CD4-positive, alpha-beta T cell treated with Interleukin-6 at 100 ng/mL for 8 hours (primary cell): ENCODE measurements at places on chromosomes 16 and 17.
A peak's percentile ranks its signal among the peaks of the same experiment; 100 is the strongest.

GRCh38 chr16:17585449-17586074, 114.8 kb upstream of the XYLT1 start:
- no peak for DNase-seq

DNA sequence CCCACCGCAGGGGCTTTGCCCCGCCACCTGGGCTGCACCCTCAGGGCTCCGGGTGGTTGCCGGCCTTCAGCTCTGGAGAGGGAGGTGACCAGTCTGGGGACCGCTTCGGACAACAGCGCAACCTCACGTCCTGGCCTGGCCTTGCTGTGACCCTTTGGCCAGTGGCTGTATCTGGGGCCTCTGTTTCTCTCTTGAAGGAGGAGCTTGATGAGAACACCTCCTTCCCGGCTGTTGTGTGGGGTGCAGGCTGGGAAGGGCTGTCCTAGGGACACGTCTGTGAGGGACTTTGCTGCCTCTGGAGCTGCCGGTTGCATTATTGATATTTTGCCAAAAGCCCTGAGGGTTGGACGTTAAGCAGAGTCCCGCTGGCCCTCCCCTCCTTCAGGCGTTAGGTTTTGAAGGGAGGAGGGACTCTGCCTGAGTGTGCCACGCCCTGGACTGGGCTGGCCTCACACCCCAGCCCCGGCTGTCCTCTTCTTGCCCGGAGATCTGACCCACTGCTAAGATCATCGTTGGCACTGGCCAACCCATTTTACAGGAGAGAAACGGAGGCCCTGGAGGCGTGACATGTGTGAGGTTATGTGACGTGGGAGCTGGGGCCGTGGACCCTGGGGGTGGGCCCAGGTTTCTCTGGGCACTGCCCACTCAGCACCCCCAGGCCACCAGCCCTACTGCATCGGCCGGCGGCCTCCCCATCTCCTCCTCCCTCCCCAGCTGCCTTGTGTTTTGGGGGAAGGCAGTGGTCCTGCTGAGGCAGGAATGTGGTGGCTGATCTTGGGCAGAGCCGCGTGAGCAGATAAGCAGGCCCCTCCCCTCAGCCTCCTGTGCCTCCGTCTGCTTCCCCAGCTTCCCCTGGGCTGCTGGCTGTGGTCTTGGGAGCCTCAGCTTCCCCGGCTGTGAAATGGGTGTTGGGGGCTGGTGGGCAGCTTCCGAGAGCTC, 8.5 kb downstream of the ZFPM1 start:
- DNase-seq = no peak

DNA sequence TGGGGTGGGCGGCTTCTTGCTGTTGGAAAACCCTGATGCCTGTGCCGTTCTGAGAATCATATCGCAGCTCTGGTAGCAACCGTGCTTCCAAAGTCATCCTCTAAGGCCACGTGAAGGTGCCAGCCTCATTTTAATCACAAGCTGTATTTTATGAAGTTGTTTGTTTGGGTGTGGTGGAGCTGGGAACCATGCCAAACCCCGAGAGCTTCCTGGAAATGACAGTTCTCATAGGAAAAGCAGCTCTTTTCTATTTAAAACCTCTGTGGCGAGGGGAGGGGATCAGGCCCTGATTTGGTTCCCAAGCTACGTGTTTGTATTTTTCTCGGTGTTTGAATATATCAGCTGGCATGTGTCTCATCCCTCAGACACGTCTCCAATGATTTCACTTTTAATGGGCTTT, 21.7 kb downstream of the KNOP1 start:
- DNase-seq = peak; percentile 72

DNA sequence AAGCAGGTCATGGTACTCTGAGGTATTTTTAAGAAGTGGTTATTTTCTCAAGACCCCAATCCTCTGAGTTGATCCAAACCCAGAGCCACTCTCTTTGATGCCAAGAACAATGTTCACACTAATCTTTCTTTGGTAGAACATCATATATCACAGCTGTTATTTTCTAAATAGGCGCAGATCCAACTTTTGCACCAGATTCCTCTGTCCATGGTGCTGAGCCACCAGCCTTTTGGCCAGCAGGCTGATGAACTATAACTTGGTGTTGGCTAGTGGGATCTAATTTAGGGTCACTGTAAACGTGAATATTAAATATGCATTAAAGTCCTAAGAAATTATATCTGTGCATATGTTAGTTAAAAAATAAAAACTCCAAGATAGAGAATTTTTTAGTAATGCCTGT, 7.0 kb upstream of the ZKSCAN2 start:
- no peak for DNase-seq

DNA sequence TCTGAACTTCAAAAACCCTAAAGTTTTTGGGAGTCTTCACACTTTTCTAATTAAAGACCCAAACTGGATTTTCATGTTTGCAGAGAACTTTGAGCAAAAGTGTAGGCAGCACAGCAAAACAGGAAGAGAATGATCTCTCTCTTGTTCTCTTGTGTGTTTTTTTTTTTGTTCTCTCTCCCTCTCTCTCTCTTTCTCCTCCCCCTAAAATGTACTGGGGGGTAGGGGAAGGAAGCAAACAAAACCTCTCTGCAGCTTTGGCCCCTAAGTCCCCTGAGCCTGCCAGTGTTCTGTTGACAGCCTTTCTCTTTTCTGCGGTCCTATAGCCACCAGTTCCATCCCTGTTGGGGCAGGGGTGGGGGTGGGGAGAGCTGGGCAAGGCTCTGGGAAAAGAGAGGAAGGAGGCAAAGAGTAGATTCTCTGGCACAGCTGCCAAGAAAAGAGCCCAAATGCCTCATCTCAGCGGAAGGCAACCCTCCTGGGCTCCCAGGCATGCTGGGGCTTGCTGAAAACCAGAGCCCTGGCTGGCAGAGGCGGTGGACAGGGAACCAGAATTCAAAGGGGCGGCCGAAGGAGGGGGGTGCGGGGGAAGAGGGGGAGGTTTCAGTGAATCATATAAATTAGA, 295.3 kb downstream of the SOX9 start:
- no peak for DNase-seq

- DNase-seq = no peak
Observed at GRCh38 chr17:65229621-65229995, 92.4 kb downstream of the RGS9 start.

- no peak for DNase-seq
Observed at GRCh38 chr16:15754821-15755534, 101.8 kb downstream of the MYH11 start.

- DNase-seq = peak; percentile 72
Observed at GRCh38 chr17:55090079-55090492, 121.5 kb downstream of the STXBP4 start.

DNA sequence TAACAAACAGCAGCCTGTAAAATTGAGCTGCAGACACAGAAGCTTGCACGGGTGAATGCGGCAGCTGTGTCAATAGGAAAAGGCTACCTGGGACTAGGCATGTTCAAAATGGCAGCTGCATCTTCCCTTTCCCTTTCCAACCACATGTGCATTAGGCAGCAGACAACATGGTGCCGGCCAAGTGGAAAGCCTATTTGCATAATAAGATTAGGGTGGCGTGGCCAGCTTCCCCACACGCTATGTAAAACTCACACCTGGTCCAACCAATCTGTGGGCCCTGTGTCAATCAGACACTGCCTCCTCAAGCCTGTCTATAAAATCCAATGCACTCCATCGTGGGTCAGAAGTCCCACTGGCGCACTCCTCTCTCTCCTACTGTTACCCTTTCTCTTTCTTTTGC, 61.0 kb upstream of the RBBP6 start:
- no peak for DNase-seq

DNA sequence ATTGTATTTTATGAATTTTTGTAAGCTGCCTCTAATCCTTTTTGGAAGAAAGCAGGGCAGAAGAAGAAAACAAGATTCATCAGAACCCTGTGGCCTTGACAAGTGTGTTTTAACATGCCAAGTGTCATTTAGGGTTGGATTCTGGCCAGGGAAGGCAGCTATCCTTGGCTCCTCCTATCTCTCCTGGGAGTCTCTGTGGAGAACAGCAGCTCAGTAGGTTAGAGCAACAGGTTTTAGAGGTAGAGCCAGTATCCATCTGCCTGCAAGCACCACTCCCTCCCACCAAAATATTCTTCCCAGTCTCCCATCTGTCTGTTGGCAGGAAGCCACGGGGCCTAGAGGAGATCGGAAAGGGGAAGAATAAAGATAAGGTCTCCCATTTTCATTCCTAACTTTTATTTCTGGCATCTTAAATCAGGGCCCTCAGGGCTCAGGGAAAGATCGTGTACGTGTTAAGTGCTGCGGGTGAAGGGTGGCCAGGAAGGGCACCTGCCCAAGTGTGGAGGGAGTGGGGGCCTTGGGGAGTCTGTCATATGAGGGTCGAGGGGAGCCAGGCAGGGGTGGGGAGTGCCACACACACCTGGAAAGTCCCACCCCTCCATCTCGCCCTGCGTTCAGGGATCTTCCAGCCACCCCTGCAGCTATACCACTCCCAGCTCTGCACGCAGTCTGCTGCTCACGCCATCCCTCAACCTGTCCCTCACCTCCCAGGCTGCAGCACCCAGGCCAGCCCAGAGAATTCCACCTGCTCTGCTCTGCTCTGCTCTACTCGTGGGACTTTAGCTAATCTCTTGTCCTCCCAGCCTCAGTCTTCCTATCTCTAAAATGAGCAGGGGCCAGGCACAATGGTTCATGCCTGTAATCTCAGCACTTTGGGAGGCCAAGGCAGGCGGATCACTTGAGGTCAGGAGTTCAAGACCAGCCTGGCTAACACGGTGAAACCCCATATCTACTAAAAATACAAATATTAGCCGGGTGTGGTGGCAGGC, 17.1 kb upstream of the CPSF4L start:
- no peak for DNase-seq

GRCh38 chr16:31006086-31006385, 4.4 kb downstream of the STX1B start:
- DNase-seq = no peak

- DNase-seq = no peak
Observed at GRCh38 chr17:35586569-35587073, 501 bp upstream of the AP2B1 start.

DNA sequence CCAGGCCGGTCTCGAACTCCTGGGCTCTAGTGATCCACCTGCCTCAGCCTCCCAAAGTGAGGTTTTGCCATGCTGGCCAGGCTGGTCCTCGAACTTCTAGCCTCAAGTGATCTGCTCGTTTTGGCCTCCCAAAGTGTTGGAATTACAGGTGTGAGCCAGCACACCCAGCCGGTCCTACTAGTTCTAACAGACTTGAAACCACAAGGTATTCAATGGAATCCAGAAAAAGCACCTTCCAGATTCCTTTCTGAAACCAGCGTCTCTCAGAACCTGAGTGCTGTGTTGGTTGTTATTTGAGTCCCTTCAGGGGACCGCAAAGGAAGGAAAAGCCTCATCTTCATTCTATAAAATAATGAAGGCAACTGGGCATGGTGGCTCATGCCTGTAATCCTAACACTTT, 4.1 kb downstream of the KRABD2 start:
- no peak for DNase-seq

- DNase-seq = no peak
Observed at GRCh38 chr17:19374136-19374535, 4.2 kb upstream of the MAPK7 start.
